Ascending aorta (tissue), 2 donors: ENCODE measurements at places on chromosomes 2 and 18. TPM values are rescaled to one million over a fixed set of nuclear protein-coding genes. Genes with fewer than 3 reads are reported as not detected.

DNA sequence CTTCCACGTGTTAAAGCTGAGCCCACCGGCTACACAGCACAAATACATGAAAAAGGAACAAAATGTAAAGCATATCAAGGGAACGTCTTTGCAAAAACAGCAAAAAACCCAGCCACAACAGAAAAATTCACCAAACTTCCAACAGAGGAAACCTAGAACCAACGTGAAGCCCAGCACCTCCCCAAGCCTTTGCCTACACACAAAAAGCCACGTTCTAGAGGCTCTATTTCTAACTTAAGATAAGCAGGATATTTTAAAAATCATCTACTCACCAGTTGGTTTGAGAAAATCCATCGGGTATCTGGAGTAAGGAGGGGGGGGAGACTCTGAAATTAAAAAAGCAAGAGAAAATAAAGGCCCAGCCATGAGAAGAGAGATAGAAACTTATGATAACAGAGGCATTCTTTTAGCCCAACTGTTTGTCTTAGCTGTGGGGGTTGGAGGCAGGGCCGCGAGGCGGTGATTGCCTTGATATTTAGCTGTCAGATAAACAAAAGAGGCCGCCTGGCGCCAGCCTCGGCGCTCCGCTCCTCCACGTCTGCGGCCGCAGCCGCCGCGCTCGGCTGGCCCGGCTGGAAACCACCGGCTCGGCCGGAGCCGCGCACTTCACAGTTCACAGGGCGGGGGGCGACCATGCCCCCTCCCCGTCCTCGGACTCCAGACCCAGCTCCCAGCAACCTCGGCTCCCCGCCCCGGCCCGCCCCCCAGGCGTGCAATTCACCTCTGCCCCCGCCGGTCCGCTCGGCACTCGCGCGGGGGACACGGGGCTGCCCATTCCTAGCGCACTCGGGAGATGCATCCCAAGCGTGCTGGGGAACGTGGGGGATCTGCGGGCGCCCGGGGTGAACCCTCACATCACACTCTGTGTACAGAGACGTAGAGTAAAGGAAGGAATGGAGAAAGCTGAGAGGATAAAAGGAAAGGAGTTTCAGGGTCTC lies 2.4 kb downstream of the SMAD7 start:
- peak overlapping the region; percentile 94 for H3K4me3 ChIP-seq
- H3K36me3 ChIP-seq = peaks cover 20% of the 10 kb centered on the region
- no peaks in the 10 kb centered on the region for H3K27me3 ChIP-seq
- H3K27ac ChIP-seq = peak overlapping the region; percentile 99
- H3K4me1 ChIP-seq = peaks cover 9% of the 10 kb centered on the region
- DNase-seq = no peak

- H3K27me3 ChIP-seq = no peaks in the 10 kb centered on the region
- H3K4me3 ChIP-seq = no peak overlapping the region
- H3K27ac ChIP-seq = no peak overlapping the region
- no peaks in the 10 kb centered on the region for H3K4me1 ChIP-seq
These were observed 117.4 kb downstream of the NEB start for GRCh38 chr2:151616760-151617339.

DNA sequence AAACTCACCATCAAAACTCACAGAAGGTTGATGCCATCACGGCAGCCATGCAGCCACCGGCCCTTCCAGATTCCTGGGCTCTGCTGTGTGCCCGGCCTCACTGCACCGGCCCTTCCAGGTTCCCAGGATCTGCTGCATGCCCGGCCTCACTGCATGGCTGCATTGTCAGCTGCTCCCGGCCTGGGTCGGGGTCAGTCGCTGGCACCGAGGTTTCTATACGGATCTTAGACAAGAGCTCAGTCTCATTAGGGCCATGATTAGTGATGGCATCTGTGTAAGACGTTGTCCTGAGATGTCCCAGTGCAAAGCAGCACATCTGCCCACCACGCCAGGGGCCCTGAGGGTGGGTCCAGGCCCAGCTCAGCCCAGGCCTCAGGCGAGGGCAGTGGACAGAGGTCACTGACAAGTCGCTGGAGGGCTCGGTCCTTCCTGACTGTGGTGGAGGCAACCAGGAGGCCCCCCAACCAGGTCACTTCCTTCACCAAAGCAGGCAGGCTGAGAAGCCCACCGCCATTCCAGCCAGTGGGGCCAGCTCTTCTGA lies 29.4 kb downstream of the TMEM18 start:
- DNase-seq = no peak
- H3K36me3 ChIP-seq = no peaks in the 10 kb centered on the region
- no peaks in the 10 kb centered on the region for H3K27me3 ChIP-seq
- no peaks in the 10 kb centered on the region for H3K4me1 ChIP-seq

DNA sequence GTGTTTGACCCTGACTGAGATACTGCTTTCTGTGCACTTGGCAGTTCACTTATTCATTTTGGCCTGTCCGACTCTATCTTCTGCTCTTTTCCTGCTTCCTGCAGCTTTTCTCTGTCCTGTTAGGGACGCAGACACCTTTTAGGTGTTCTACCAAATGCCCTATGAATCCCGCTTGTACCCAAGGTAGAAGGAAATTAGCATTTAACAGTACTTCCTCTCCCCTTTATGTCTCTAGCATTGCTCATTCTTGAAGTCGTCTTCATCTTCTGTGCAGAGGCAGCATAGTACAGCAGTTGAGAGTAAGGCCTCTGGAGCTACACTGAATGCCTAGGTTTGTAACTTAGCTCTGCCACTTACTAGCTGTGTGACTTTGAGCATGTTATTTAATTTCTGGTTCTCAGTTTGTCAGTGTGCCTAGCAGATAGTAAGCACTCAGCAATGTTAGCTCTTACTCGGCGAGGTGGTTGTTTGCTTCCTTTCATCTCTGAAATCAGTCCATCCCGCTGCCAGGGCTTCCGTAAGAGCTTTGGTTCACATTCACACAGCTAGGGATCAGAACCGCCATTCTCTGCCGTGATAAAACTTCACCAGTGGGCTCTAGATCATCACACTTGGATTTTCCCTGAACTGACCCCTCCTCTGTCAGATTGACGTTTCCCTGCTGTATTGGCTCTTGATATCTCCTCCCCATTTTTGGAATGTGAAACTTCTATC lies 1.4 kb downstream of the CCT7 start:
- no peaks in the 10 kb centered on the region for H3K27me3 ChIP-seq
- H3K4me3 ChIP-seq = peak overlapping the region; percentile 82
- peaks cover 15% of the 10 kb centered on the region for H3K36me3 ChIP-seq

GRCh38 chr2:46506131-46506706 lies 26.9 kb downstream of the TMEM247 start:
- H3K36me3 ChIP-seq = no peaks in the 10 kb centered on the region
- no peak overlapping the region for H3K4me3 ChIP-seq
- no peaks in the 10 kb centered on the region for H3K4me1 ChIP-seq
- H3K27ac ChIP-seq = no peak overlapping the region
- no peaks in the 10 kb centered on the region for H3K27me3 ChIP-seq
- DNase-seq = no peak

GRCh38 chr2:69138247-69138772 lies 125.3 kb downstream of the ANTXR1 start:
- H3K27ac ChIP-seq = peak overlapping the region; percentile 41
- peaks cover 40% of the 10 kb centered on the region for H3K4me1 ChIP-seq
- H3K27me3 ChIP-seq = no peaks in the 10 kb centered on the region
- H3K36me3 ChIP-seq = no peaks in the 10 kb centered on the region

DNA sequence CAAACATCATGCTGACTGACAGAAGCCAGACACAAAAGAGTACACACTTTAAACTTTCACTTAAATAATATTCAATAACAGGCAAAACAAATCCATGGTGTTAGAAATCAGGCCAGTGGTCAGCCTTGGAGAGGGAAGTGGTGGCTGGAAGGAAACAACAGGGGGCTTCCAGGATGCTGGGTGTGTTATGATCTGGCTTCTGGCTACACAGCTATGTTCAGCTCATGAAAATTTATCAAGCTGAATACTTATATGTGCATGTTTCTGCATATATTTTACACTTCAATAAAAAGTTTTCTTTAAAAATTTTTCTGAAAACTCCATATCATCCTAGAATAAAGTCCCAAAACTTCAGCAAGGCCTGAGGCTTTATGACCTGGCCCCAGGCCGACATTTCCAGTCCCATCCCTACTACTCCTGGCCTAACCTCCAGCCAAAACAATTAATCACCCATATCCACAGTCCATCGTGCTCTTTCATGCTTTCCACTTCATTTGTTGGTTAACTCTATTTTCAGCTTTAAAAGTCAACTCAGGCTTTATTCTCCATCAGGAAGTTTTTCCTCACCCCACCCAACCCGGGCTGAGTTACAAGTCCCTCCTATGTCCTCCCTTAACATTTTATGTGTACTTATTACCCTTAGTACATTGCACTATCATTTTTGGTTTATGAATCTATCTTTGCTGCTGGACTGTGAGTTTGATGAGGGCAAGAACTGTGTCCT lies 27.9 kb upstream of the SPTBN1 start:
- H3K27me3 ChIP-seq = no peaks in the 10 kb centered on the region
- DNase-seq = no peak
- peaks cover 12% of the 10 kb centered on the region for H3K4me1 ChIP-seq
- no peaks in the 10 kb centered on the region for H3K36me3 ChIP-seq
- peak overlapping the region; percentile 35 for H3K27ac ChIP-seq

- H3K27me3 ChIP-seq = no peaks in the 10 kb centered on the region
- H3K36me3 ChIP-seq = no peaks in the 10 kb centered on the region
- no peaks in the 10 kb centered on the region for H3K4me1 ChIP-seq
- H3K4me3 ChIP-seq = no peak overlapping the region
- no peak for DNase-seq
These were observed 2.0 kb upstream of the HK2 start for GRCh38 chr2:74831693-74832530.

GRCh38 chr18:70419526-70419925 lies 130.7 kb downstream of the SOCS6 start:
- no peak overlapping the region for H3K4me3 ChIP-seq
- no peaks in the 10 kb centered on the region for H3K36me3 ChIP-seq
- no peak for DNase-seq
- no peak overlapping the region for H3K27ac ChIP-seq
- peaks cover 3% of the 10 kb centered on the region for H3K4me1 ChIP-seq
- no peaks in the 10 kb centered on the region for H3K27me3 ChIP-seq

GRCh38 chr2:102301867-102302362 lies 9.4 kb upstream of the IL1RL1 start:
- peaks cover 4% of the 10 kb centered on the region for H3K27me3 ChIP-seq
- H3K36me3 ChIP-seq = no peaks in the 10 kb centered on the region
- H3K27ac ChIP-seq = no peak overlapping the region
- DNase-seq = no peak
- no peak overlapping the region for H3K4me3 ChIP-seq

DNA sequence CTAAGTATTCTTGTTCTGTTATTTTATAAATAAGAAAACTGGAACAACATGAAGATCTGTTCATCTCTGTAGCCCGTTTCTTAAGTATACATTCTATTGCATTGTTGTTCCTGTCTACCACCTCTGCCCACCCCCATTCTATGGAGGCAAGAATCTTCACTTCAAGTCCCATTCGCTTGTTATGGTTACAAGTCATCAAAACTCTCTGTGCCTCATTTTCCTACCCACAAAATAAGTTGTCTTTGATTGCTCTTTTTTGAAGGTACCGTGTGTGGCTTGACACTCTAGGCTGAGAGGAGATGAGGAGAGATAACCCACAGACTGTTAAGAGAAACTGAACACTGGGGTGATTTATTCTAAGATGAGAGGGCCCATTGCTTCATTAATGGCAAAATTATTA lies 2.9 kb upstream of the EVA1A start:
- no peaks in the 10 kb centered on the region for H3K36me3 ChIP-seq
- no peaks in the 10 kb centered on the region for H3K27me3 ChIP-seq
- no peak overlapping the region for H3K4me3 ChIP-seq
- H3K27ac ChIP-seq = no peak overlapping the region
- H3K4me1 ChIP-seq = no peaks in the 10 kb centered on the region

- DNase-seq = no peak
- H3K36me3 ChIP-seq = no peaks in the 10 kb centered on the region
- H3K27ac ChIP-seq = no peak overlapping the region
- no peak overlapping the region for H3K4me3 ChIP-seq
- H3K4me1 ChIP-seq = no peaks in the 10 kb centered on the region
These were observed 17.7 kb downstream of the HOXD1 start for GRCh38 chr2:176206136-176206535.

GRCh38 chr2:42052702-42053481 lies 5.1 kb downstream of the PKDCC start:
- peaks cover 30% of the 10 kb centered on the region for H3K4me1 ChIP-seq
- peaks cover 41% of the 10 kb centered on the region for H3K36me3 ChIP-seq
- no peak for DNase-seq
- H3K27me3 ChIP-seq = no peaks in the 10 kb centered on the region

GRCh38 chr18:64747803-64748202 lies 598.9 kb upstream of the LINC00305 start:
- no peak overlapping the region for H3K4me3 ChIP-seq
- no peak overlapping the region for H3K27ac ChIP-seq
- no peaks in the 10 kb centered on the region for H3K27me3 ChIP-seq
- no peak for DNase-seq

Gene MIB1
- total RNA-seq = 11.0 TPM

Gene SKOR2
- not detected for total RNA-seq

Gene ARHGEF33
- 6.4 TPM for total RNA-seq

Gene DHRS9
- total RNA-seq = not detected

Gene STK17B
- 8.4 TPM for total RNA-seq

Gene GCG
- total RNA-seq = not detected

Gene NETO1
- not detected for total RNA-seq

Gene TMEFF2
- not detected for total RNA-seq

Gene SLC4A5
- total RNA-seq = 0.11 TPM

Gene PRKAG3
- total RNA-seq = not detected

Gene CD8B2
- total RNA-seq = not detected

Gene SERPINE2
- 86.1 TPM for total RNA-seq
